GDM1 (cell line): ENCODE measurements at places on chromosomes 7 and 10.
A peak's percentile ranks its signal among the peaks of the same experiment; 100 is the strongest.

GRCh38 chr7:97298561-97298960, 181.1 kb downstream of the SDHAF3 start:
- no peak for DNase-seq

GRCh38 chr7:122298618-122299017, 5.9 kb downstream of the FEZF1 start:
- DNase-seq, result no peak

GRCh38 chr7:47268851-47269836, 312.8 kb downstream of the TNS3 start:
- no peak for DNase-seq

- DNase-seq, result no peak
Measured at GRCh38 chr10:4622384-4622783, 203.6 kb upstream of the AKR1E2 start.

GRCh38 chr7:1698201-1698600, 28.1 kb downstream of the ELFN1 start:
- DNase-seq, result no peak

DNA sequence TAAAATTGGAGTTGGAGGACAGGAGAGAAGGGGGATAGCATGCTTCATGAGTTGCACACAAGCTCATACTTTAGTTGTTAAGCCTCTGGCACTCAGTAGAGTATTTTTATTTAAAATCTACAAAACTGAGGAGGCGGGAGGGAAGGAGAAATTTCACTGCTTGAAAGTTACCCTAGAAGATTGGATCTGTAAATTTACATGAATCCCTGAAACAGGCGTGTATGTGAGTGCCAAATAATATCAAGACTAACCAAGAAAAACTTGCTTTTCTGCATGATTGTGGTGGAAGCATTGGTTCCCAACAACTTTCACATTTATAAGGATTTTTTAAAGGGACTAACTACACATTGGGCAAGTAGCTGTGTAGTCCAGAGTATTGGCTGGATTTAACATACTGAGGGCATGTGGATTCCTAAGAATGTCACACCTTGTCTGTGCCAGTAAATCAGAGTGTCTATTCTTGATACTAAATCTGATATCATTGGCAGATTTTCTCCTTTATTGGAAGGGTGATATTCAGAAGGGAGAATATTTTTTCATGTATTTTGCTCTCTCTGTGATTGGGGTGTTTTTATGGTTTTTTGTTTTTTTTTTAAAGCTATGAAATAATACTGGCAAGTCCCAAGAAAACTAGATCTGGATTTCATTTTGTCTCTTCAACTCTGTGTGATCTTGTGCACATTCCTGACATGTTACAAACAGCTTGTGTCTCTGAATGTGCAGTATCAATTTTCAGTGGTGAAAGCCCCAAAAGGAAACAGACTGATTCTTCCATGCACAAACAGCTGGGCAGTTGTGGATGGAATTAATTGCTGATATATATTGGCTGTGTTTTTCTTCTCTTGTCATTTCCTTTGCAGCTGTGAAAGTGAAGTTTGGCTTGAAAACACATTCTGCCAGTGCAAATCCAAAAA, 67.2 kb downstream of the ADD3 start:
- DNase-seq, result no peak

GRCh38 chr10:113300201-113300600, 252.7 kb upstream of the HABP2 start:
- DNase-seq, result no peak

GRCh38 chr7:150567871-150568301, 696 bp downstream of the GIMAP4 start:
- DNase-seq, result no peak

GRCh38 chr7:18698258-18698734, 202.7 kb downstream of the HDAC9 start:
- DNase-seq, result no peak

GRCh38 chr7:6546498-6547251, 4.6 kb downstream of the GRID2IP start:
- DNase-seq, result no peak

GRCh38 chr10:122307669-122308416, 36.7 kb downstream of the BTBD16 start:
- DNase-seq, result no peak

DNA sequence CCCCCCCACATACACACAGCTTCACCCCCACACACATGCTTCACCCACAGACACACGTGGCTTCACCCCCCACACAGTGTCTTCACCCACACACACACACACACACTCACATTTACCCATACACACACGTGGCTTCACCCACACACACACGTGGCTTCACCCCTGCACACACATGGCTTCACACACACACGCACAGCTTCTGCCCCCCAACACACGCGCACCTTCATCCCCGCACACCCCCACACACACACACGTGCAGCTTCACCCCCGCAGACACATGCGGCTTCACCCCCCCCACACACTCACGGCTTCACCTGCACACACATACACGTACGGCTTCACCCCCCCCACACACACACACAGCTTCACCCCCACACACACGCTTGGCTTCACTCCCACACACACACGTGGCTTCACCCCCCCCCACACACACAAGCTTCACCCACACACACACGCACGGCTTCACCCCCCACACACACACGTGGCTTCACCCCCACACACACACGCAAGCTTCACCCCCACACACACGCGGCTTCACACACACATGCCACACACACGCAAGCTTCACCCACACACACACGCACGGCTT, 82.4 kb downstream of the NKX6-2 start:
- DNase-seq, result no peak

GRCh38 chr7:71784180-71784579, 628.0 kb downstream of the CALN1 start:
- no peak for DNase-seq

- no peak for DNase-seq
Measured at GRCh38 chr10:113247050-113247449, 297.0 kb downstream of the TCF7L2 start.

GRCh38 chr7:106279425-106280197, 5.2 kb downstream of the NAMPT start:
- DNase-seq, result no peak

- DNase-seq, result no peak
Measured at GRCh38 chr10:97229322-97230015, 43.7 kb upstream of the SLIT1 start.

DNA sequence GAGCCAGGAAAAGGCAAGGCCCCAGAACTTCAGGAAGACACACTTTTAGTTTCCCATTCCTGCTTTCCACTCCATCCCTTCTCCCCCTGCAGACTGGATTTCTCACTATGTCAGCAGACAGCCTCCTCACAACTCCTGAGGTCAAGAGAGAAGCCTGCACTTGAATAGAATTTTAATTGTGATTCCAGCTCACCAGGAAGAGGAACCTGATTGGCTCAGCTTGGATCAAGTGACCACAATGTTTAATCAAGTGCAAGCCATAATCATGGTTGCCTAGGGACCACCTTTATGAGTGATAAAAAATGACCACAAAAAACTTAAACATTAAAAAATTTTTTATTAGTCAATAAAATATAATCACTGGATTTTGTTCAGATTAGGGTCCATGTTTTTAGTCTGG, 244.7 kb upstream of the RHOBTB1 start:
- DNase-seq, result no peak

DNA sequence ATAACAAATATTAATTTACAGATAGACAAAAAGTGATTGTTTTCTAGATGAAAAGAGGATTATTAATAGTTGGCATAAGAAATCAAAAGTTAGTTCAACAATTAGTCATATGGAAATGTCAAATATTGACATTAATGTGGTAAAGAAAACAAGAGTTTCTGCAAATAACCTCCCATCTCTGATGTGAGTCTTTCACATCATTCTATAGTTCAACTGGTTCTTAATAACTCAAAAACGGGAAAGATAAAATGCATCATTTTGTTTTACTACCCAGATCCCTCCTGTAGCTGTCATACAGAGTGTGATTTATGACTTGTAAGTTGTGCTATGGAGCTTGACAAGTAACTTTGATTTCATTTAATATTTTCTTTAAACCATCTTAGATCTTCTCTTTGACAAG, 594.8 kb downstream of the ZWINT start:
- DNase-seq, result no peak

DNA sequence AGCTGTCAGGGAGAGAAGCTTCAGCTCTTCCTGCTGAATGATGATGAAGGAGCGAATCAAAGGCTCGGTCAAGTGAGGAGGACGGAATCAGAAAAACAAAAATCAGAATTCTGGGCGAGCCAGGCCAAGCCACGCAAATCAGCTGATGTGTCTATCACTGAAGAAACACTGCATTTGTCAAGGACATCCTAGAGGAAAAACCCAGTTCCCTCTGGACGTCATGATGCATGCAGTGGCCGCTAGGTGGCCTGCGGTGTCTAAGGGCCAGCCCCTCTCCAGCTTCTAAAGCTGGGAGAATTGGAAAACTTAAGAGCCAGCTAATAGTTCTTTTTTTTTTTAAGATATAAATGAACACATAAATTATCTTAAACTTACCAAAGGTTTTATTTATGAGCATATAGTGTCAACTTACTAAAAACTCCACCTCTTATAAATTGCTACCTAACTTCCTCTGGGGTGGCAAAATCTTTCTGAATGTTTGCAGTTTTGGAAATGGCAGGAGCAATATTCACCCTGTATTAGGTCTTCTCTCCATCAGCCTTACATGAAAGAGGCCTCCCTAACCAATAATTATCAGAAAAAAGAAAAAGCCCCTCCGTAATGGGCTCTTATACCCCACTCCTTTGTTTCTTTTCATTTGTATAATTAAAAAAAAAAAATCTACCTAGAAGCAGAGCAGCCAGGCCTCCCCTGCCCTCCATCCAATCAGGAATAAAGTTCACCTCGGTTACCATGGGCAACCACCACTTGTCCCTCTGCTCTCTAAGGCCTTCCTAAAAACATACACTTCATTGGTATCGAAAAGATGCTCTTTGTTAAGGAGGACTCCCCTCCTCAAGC, 186.8 kb downstream of the USP6NL start:
- no peak for DNase-seq

GRCh38 chr10:47376522-47377220, 7.4 kb downstream of the ZNF488 start:
- DNase-seq, result no peak

- no peak for DNase-seq
Measured at GRCh38 chr7:17007841-17008240, 126.1 kb upstream of the AGR3 start.

GRCh38 chr7:36368496-36368895, 21.2 kb upstream of the ANLN start:
- DNase-seq, result no peak

- no peak for DNase-seq
Measured at GRCh38 chr7:113199841-113200240, 81.5 kb upstream of the SMIM30 start.

DNA sequence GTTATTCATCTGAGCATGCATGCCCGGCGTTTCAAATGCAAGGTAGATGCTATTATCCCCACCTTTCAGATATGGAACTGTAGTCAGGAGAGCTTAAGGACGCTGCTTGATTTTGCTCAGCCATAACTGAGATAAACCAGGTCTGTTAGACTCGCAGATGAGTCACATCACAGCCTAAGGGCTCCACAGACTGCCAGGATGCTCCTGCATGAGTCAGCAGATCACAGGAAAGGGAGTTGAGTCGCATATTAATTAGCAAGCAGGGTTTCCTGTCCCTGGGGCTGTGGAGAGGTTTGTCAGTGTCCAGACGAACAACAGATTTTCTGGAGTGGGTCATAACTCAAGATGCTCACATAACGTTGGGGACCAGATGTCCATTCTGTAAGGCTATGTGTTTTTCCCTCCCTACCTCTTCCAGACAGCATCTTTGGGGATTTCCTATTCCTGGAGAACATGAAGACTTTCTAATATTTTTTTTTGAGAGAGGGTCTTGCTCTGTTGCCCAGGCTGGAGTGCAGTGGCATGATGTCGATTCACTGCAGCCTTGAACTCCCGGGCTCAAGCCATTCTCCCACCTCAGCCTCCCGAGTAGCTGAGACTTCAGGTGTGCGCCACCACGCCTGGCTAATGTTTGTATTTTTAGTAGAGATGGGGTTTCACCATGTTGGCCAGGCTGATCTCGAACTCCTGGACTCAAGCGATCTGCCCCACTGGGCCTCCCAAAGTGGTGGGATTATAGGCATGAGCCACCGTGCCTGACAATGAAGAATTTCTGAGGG, 36.7 kb downstream of the PFKFB3 start:
- peak; percentile 69 for DNase-seq

- DNase-seq, result no peak
Measured at GRCh38 chr7:19610194-19610943, 98.5 kb downstream of the POLR1F start.

GRCh38 chr10:132306343-132306685, 1.4 kb downstream of the STK32C start:
- no peak for DNase-seq

DNA sequence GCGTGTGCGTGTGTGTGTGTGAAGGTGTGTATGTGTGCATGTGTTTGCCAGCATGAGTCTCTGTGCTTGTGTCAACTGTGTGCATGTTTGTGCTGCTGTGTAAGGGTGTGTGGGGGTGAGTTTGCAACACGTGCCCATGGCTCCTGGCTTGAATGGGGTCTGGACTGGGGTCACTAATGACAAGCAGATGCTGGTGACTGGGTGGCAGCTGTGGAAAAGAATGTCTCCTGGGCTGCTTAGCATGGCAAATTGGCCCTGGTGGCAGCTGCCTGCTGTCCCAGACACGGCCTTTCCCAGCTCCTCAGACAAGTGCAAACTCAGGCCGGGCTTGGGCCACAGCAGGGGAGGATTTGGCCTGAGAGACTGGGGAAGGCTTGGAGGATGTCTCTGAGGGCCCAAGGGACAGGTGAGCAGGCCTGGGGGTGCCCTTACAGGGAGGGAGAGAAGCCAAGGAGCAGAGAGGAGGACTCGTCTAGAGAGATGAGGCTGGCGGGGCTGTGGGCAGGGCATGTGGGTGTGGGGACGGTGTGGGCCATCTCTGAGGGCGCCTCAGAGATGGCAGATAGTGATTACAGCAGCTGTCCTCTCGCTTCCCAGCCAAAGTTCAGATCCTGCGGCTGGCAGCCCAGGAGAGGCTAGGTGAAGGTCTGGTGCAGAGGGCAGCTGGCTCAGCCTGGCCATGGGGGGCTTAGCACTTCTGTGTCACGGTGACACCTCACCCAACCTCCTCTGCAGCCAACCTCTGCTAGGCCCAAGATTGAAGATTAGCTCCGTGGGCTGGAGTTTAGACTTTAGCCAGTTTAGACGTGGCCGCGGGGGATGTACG, 1.5 kb downstream of the AQP1 start:
- DNase-seq, result no peak

- DNase-seq, result no peak
Measured at GRCh38 chr10:69434926-69435325, 16.3 kb upstream of the TSPAN15 start.

DNA sequence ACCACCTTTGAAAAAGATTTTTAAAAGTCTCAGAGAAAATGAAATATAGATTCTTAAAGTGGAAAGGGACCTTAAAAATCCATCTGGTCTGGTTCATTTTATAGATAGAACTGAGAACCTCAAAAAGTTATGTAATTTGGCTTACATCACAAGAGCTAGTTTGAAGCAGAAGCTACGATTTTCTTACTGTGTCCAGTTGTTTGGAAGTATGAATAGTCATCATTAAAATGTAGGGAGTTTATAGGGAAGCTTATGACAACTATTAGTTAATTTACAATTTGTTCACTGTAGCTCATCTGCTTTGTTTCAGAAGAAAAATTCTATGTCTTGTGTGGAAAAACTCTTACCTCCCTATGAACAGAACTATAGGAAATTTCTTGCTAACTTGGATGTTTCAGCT, 26.9 kb downstream of the ZEB1 start:
- no peak for DNase-seq
